ENCODE measurements at places on chromosomes 4 and X.

DNA sequence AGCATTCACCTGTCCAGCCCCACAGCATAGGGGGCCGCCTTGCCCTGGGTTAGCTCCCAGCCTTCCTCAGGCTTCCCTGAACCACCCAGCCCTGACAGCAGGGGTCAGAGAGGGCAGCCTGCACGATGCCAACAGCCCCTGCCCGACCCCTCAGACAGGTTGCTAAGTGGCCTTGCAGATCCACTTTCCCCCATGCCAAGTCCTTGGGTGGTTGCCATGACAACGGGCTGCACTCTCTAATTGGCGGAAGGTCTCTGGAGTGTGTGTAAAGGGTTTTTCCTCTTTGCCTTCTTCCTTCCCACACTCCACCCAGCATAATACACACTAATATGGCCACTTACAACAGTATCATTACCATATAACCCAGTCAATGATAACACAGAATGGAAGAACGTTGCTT lies 99.6 kb upstream of the AFAP1 start:
- no peak for DNase-seq

DNA sequence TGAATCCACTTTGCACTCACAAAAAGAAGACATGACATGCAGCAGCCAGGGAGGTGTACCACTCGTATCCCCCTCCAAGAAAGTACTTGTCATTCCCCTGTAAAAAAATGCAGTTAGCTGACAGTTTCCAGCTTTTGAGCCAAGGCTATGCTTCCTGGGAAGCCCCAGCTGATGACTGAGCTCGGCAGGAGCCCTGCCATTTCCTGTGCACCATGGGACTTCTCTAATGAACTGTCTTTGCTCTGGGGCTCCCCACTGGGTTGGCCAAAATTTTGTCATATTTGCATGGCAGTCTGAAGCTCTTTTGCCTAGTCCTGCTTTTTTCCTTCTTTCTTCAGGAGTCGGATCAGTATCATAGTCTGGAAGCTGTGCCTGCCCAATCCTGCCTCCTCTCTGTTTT lies 104.5 kb upstream of the MAOA start:
- DNase-seq, result no peak

GRCh38 chrX:68196939-68197791 lies 236.1 kb downstream of the OPHN1 start:
- DNase-seq, result no peak

- DNase-seq, result no peak
Measured at GRCh38 chrX:50881028-50881427, 29.5 kb upstream of the BMP15 start.

DNA sequence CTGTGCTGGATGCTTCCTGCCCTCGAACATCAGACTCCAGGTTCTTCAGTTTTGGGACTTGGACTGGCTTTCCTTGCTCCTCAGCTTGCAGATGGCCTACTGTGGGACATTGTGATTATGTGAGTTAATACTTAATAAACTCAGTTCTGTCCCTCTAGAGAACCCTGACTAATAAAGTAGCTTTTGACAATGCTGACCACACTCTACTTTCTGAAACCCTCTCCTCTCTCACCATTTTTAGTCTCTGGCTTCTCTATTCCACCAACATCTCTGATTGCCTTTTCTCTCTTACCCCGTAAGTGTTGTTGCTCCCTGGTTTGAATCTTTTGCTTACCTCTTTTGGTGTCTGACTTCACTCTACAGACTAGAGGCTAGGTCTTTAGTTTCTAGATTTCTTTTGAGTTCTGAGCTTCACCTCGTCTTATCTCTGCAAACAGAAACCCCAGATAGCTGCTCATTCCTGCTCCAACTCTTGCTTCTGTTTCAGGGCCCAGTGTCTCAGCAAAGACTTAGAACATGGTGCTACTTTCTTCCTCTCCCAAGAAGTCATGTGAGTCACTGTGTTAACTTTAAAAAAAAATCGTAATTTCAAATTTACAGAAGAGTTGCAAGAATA lies 11.4 kb downstream of the TMSB4X start:
- no peak for DNase-seq

DNA sequence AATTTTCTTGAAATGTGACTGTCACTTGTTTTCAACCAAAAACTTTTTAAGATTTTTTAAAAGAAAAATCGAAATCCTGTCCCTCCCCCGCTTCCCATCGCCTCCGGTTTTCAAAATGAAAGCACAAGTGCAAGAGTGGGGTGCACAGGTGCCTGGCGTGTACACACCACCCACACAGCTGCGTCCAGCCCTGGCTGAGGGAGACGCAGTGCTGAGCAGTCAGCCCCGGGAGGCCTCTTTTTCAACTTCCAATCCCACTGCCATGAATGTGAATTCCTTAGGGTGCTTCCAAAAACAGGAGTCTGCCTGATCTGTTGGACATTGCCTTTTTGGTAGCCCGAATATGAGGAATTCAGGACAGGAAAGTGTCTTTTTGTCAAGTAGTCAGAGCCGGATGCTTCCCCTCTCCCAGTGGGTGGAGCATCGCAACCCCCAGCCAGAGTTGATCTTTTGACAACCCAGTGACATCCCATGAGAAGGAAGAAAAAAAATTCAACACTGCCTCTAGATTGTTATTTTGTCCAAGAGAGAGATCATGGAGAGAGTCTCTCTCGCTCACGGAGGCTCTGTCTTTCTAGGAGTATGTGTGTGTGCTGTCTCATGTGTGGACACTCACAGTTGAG lies 8.9 kb downstream of the PRRG3 start:
- DNase-seq, result no peak

DNA sequence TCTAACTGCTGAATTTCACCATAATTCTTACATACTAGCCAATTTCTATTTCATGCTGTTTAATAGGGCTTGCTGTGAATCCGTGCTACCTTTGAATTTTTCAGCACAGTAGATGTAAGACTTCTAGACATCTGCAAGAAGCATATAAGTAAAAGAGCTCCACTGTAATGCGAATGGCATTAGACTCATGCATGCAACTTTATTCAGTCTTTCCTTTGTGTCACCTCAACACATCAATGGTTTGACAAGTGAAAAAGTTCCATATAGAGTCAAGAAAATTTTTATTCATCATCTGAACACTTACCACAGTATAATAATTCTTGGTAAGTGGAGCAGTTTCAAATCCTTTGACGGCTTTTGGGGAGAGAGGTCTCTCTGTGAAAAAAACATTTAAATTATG lies 48.9 kb downstream of the ARHGEF6 start:
- no peak for DNase-seq

DNA sequence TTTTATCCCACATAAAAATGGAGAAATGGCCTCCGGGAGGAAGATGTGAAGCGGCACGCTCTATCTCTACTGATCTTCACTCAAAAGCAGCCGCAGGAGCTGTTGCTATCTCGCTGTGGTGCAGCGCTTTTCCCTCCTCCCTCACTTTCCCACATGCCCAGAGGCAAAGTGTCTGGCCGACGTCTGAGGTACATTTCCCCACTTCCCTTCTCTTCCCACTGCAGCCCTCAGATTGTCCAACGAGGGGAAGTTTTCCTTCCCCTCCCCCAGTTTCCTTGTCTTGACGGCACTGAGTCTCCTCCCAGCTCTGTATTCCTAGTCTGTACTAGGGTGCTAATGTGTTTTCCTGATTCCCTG lies 660 bp upstream of the COL25A1 start:
- DNase-seq, result no peak

GRCh38 chrX:421646-422391 lies 35.1 kb upstream of the PPP2R3B start:
- DNase-seq, result no peak

- DNase-seq, result no peak
Measured at GRCh38 chr4:28682847-28683246, 1822.2 kb downstream of the STIM2 start.

DNA sequence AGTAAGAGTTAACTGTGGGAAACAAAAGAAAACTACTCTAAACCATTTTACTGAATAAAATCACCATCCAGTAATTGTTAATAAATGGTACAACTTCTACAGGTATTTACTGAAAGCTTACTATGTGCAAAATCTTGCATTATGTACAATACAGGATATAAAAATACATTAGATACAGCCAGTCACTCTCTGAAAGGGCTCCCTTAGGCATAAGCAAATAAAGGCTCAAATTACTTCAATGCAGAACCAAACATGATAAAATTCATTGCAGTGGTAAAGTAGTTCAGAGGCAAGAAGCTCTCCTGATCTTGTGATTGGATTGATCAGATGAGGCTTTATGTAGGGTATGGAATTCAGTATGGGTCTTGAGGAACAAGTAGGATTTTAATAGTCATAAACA lies 100.2 kb downstream of the KLHL13 start:
- DNase-seq, result no peak

DNA sequence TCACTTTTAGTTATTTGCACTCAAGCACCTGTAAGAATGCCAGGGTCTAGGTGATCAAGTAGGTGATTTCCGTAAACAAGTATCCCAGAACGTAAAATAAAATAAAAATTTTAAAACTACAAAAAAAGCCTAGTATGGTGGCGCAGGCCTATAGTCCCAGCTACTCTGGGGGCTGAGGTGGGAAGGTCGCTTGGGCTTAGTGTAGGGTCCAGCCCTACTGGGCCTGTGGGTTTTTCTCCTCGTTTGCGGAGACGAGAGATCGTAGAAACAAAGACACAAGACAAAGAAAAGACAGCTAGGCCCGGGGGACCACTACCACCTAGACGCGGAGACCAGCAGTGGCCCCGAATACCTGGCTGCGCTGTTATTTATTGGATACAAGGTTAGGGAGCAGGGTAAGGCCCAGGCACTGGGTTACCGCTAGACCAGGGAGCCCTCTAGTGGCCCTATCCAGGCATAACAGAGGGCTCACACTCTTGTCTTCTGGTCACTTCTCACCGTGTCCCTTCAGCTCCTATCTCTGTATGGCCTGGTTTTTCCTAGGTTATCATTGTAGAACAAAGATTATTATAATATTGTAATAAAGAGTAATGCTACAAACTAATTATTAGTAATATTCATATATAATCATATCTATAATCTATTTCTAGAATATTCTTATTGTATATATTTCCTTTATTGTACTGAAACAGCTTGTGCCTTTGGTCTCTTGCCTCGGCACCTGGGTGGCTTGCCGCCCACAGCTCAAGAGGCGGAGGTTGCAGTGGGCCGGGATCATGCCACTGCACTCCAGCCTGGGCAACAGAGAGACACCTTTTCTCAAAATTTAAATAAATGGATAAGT lies 38.4 kb downstream of the SAGE1 start:
- DNase-seq, result no peak

GRCh38 chr4:158490629-158491028 lies 31.1 kb upstream of the RXFP1 start:
- no peak for DNase-seq

GRCh38 chrX:96538104-96538725 lies 146.4 kb upstream of the DIAPH2 start:
- no peak for DNase-seq

DNA sequence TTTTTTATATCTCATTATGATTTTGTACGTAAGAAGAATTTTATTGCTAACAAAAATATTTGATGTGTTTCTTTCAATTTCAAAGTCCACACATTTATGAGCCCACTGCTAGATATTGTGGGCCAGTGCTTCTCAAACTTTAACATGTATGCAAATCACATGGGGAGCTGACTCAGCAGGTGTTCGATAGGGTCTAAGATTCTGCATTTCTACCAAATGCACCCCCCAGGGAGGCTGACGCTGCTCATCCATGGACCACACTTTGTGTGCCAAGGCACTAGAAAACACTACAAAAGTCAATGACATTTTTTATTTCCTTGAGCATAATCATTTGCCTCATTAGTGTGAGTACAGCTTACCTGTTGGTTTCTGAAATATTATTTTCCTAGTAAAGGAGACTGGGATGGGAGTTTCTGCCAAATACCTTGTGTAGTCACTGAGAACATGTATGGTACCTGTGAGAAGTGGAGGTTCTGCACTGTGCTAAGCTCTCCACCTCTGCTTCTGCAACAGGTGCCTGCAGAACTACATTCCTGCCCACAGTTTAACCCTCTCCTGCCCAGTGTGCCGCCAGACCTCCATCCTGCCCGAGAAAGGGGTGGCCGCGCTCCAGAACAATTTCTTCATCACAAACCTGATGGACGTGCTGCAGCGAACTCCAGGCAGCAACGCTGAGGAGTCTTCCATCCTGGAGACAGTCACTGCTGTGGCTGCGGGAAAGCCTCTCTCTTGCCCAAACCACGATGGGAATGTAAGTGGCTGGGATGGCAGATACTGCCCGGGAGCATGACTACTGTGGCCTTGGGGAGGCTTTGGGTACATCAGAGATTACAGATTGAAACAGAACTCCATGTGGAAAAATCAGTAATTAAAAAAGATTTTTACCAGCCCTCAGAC lies 68.9 kb upstream of the MND1 start:
- no peak for DNase-seq

DNA sequence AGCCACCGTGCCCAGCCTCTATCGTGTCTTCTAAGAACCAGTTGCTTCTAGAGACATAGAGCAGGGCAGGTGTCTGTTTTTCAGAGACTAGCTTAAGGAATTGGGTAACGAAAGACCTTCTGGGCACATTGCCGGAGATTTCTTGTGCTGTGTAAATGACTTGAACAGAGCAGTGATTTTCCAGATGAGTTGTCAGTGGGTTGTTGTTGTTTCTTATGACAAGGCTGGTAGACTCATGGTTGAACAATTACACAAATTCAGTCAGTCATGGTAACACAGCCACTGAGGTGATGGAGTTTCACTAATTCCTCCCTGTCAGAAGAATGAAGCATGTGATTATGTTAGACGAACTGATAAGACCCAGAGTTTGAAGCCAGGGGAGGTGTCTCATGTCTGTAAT lies 20.5 kb upstream of the DDX3X start:
- no peak for DNase-seq

- DNase-seq, result no peak
Measured at GRCh38 chrX:103253608-103254007, 1.3 kb downstream of the TCEAL8 start.

DNA sequence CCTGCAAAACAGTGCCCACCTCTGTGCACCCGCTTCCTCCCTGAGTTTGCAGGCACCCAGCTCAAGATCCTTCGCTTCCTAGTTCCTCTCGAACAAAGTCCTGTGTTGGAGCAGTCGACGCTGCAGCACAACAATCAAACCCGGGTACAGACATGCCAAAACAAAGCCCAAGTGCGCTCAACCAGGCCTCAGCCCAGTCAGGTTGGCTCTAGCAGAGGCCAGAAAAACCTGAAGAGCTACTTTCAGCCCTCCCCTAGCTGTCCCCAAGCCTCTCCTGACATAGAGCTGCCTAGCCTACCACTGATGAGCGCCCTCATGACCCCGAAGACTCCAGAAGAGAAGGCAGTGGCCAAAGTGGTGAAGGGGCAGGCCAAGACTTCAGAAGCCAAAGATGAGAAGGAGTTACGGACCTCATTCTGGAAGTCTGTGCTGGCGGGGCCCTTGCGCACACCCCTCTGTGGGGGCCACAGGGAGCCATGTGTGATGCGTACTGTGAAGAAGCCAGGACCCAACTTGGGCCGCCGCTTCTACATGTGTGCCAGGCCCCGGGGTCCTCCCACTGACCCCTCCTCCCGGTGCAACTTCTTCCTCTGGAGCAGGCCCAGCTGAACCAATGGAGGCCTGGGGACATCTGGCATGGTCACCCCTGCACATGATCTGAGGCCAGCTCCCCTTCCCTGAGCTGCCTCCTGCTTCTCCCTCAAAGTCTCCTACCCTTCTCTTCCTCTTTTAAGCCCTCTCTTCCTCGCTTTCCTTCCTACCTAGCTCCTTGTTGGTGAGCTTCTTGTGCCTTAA lies 6.9 kb downstream of the APEX2 start:
- no peak for DNase-seq

Measured in stimulated activated CD8-positive, alpha-beta memory T cell treated with anti-CD3 and anti-CD28 coated beads, Interleukin-15, amount 100 ng/mL, for 4 hours (primary cell).